Bladder microvascular endothelial cell (primary cell): ENCODE measurements at places on chromosomes 7 and 10. TPM values are rescaled to one million over a fixed set of nuclear protein-coding genes. Genes with fewer than 3 reads are reported as not detected.

NUDT5 gene
- 53.3 and 71.1 TPM in 2 replicates for total RNA-seq

SH2D4B gene
- total RNA-seq: 0.06 and 0.16 TPM in 2 replicates

PRKCQ gene
- total RNA-seq: 0.16 and 0.31 TPM in 2 replicates

ADRB1 gene
- 0.32 and 47.8 TPM in 2 replicates for total RNA-seq

VPS50 gene
- total RNA-seq: 25.7 and 47.6 TPM in 2 replicates
